Small intestine (tissue), 16 donors: ENCODE measurements at places on chromosomes 5 and 9. TPM values are rescaled to one million over a fixed set of nuclear protein-coding genes. Genes with fewer than 3 reads are reported as not detected.

The SLC1A3 gene
- 12.0 TPM for polyA plus RNA-seq

The ARSK gene
- 7.8 TPM for polyA plus RNA-seq

The TXNDC8 gene
- polyA plus RNA-seq = not detected

The AP3S1 gene
- polyA plus RNA-seq = 62.7 TPM
